NCI-H524 treated with DMSO at 0.1 percent for 48 hours (cell line): ENCODE measurements at places on chromosomes 1 and 21.

GRCh38 chr1:15289251-15289651 lies 42.2 kb downstream of the FHAD1 start:
- no peak for DNase-seq

GRCh38 chr1:187413405-187414169 lies 584.8 kb downstream of the PLA2G4A start:
- peak; percentile 2 for DNase-seq

DNA sequence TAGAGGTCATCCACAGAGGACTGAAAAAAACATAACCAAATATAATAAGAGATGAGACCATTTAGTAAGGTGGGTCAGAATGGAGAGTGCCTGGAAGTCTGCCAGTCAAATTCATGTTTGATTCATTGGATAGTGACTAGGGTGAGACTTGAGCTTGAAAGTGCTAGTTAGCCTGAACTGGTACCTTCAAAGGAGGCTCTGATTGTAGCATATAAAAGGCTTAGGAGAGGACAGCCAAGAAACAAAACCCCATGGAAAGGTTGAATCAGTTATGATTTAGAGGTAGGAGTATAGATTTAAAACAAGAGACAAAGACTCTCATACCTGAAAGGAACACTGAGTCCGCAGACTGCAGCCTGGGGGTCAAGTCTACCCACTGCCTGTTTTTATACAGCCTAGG lies 44.4 kb upstream of the LRRC8C start:
- DNase-seq, result no peak

DNA sequence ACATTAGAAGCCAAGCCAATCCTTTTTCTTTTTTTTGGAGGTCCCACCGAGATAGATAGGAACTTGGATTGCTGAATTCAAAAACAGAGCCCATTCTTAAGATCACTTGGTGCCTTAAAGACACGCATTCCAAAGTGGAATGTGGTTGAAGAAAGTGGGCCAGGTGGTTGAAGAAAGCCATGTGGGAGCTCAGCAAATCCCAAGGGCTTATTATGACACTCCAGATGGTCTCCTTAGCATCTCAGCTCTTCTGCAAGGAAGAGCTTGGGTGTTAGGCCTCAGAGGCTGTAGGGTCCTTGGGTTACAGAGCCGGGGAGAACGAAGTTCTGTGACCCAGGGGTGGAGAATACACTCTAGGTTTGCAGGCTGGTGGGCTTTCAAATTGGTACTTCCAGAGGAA lies 13.5 kb downstream of the TOR3A start:
- peak; percentile 63 for DNase-seq

- no peak for DNase-seq
These were observed 329.2 kb upstream of the C1orf87 start for GRCh38 chr1:60402816-60403215.

DNA sequence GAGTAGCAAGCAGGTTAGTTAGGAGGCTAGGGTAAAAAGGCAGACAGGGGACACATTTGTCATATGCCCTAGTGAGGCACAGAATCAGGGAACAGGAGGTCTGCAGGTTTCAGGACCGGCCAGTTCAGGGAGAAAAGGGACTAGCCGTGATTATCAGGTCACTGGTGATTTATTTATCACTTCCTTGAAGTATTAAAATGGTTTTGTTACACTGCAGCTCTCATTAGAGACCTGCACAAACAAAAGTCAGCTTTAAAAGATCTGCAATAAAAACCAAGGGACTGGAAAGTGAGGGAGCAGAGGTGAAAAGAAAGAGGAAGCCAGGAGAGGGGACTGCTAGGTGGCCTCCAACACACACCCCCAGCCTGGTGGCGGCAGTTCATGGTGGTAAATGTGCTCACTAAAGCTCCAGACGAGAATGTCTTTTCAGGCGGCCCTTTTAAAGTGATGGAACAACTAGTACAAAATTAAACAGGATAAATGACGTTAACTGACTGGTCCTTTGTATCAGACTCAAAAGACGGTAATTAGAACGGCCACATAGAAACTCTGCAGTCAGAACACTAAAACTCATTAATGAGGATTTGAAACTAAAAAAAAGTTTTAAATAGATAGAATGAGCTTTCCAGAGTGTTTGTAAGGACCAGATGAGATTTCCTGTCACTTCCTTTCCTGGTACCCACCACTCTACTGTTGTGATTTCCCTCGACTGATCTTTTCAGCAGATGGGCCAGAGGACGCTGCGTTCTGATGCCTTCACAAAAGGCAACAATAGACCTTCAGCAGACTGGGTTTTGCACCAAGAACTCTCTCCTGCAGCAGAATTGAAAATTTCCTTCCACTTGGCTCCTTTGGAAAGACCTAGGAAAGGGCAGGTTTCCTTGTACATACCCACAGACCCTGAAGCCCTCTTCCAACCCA lies 136.8 kb downstream of the NTPCR start:
- no peak for DNase-seq

- peak; percentile 40 for DNase-seq
These were observed 2.1 kb downstream of the SIPA1L2 start for GRCh38 chr1:232627645-232628334.

GRCh38 chr1:58358346-58358745 lies 188.2 kb downstream of the OMA1 start:
- DNase-seq, result no peak
